EL (cell line): ENCODE measurements at places on chromosomes 3 and 15.

GRCh38 chr3:189292667-189293484, 121.1 kb downstream of the TPRG1 start:
- DNase-seq: peak; percentile 28

GRCh38 chr3:176120507-176120906, 1076.8 kb downstream of the TBL1XR1 start:
- DNase-seq: no peak

DNA sequence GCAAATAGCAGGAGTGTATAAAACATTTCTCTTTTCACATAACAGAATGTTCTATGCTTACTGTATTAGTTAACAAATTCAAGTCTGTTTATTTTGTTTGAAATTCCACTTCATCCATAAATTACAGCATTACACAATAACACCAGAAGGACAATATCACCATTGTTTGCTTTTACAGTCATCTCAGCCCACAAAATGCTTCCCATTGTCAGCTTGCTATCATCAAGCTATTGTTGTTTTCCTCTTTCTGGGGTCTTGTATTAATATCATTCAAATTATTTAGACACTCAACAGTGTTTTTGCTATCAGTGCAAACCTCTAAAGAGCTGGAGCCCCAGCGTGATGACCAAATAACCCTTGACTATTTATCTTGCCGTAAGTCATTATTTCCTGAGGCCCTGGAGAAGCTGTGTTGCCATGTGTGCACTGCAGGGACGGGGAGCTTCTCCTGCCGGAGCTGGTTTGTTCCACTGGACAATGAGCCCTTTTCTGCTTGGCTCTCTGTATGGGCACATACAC, 1.1 kb downstream of the SAMMSON start:
- no peak for DNase-seq

GRCh38 chr15:39188930-39189329, 391.9 kb upstream of the THBS1 start:
- DNase-seq: peak; percentile 89

GRCh38 chr3:59692117-59692516, 642.3 kb upstream of the CFAP20DC start:
- DNase-seq: no peak

DNA sequence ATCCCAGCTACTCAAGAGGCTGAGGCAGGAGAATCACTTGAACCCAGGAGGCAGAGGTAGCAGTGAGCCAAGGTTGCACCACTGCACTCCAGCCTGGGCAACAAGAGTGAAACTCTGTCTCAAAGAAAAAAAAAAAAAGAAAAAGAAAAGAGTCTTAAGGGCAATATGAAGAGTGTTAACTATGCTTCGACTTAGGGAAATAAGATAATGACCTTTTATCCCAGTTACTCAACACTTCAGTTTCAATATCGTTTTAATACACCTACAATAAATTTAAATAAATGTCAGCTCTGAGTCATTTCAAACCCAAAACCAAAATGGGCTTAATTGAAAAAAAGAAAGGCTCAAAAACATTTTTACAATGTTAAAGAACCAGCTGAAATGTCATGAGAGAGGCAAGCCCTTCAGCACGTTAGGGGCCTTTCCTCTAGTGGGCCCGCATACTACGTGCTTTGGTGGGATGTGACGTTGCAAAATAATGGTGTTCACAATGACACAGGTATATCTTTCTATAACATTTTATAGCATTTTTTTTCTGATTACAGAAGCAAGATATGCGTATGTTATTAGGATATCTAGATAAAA, 15.3 kb downstream of the FYCO1 start:
- DNase-seq: no peak

GRCh38 chr3:41985018-41985417, 23.1 kb upstream of the ULK4 start:
- DNase-seq: no peak
